CD4-positive, alpha-beta T cell treated with Interferon gamma for 1 hour (primary cell): ENCODE measurements at places on chromosomes 3 and 15.
A peak's percentile ranks its signal among the peaks of the same experiment; 100 is the strongest.

GRCh38 chr15:89649716-89650115 is 5.6 kb downstream of the KIF7 start:
- DNase-seq = no peak

GRCh38 chr15:36472672-36473071 is 106.8 kb upstream of the CDIN1 start:
- no peak for DNase-seq

DNA sequence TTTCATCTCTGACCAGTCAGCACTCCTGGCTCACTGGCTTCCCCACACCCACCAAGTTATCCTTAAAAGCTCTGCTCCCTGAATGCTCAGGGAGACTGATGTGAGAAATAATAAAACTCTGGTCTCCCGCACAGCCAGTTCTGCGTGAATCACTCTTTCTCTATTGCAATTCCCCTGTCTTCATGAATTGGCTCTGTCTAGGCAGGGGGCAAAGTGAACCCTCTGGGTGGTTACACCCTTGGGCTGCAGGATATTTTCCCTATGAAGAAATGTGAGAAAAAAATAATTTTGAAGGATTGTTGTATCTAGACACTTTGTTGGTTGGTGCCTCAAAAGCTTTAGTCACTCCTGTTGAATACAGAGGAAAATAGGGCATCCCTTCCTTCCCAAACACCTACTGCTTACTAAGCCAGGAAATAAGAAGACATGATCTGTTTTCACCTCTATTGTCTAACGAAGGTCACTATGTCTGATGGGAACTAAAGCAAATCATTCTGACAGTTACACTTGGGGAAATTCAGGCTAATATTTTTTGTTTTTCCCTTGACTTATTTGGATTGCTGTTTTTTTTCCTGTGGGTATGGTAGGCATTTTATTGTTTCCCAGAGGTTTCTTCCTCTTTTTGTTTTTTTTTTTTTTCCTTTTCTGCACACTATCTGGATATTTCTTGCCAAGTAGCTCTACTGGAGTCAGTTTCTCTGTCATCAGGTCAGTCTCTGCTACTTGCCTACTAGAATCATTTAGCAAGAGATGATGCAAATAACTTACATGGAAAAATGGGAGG is 15.3 kb upstream of the TNFSF10 start:
- DNase-seq = no peak

GRCh38 chr15:101689901-101690300 is 34.4 kb downstream of the TARS3 start:
- no peak for DNase-seq

GRCh38 chr3:146970236-146970635 is 365.1 kb upstream of the PLSCR5 start:
- DNase-seq = no peak

DNA sequence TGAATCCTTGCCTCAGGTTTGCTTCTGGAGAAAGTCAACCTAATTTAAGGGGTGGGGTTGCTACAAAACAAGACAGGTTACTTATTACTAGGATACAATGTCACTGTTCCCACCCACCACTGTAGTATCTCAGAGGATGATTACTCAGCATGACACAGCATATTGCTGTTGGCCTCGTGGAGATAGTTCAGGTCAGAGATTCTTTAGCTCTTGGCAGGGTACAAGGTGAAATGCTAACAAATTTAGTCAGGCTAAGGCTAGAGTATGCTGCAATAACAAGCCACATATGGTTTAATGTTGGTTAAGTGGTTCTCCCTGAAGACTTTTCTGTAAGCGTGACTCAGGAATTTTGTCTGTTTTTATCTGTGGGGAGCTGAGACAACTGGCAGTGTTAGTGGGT is 161.8 kb downstream of the EDEM1 start:
- DNase-seq = no peak

DNA sequence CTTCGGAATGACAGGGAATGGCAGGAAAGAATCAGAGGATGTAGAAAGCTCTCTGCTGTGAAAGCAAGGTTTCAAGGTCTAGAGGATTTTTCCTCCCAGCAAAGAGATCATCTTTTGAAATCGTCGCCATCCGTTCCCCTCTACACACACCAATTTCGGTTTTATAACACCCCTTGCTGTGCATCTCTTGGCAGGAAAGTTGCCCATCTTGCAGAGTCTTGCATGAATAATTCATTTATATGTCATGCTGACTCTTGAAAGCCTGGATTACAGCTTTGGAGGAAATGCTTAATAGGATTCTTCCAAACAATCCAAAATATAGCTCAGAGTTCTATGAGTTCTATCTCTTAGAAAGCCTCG is 262.7 kb downstream of the CHL1 start:
- DNase-seq = no peak

DNA sequence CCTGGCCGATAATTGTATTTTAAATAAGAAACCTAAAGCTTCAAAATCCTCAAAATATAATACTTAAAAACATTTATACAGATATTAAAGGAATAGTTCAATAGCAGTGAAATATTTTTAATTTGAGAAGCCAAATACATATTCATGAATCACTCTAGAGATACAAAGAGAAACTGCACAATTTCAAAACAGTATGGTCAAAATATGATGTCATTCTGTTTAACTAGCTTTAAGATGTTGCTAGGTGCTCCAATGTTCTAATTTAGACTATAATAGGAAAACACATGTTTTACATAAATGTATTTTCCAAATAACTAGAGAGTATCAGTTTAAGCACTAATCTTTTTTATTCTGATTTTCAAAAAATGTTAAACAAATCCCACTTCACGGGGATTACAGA is 10.3 kb upstream of the NRROS start:
- DNase-seq = no peak

DNA sequence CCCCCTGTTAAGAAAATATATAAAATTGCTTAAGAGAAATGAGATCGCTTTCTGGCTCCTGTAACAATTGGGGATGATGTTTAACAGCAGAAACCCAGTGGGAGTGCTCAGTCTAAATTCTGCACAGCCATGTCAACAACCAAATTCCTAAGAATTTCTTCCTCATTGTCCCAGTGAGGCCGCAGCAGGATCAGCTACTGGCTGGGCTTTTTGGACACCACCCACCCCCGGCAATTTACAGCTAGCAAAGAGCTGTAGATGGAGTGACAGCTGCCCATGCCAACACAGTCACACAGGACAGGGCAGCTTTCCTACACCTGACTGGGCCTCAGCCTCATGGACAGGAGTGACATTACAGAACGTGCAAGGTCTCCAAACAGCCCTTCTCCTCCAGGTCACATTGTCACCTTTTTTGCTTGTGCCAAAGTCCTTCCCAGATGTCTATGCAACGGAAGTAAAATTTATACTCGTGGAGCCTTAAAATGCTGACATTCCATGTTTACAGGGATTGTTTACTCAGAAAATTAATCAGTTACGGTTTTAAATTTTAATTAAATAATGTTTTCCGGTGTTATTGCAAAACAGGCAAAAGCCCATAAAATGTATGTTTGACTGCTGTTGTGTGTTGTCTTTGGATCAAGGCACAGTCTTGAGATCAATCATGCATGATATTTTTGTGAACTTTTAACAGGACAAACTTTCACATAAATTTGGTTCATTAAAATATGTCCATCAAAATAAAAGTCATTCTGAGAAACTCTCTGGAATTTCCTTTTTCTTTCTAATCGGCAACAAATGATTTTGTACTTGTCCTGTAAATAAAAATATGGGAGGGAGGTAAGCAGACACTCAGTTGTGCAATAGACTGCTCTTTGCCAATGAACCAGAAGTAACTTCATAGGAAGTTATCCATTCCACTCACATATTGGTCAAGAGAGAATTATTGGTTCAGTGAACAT is 943.2 kb downstream of the MCTP2 start:
- DNase-seq = no peak

DNA sequence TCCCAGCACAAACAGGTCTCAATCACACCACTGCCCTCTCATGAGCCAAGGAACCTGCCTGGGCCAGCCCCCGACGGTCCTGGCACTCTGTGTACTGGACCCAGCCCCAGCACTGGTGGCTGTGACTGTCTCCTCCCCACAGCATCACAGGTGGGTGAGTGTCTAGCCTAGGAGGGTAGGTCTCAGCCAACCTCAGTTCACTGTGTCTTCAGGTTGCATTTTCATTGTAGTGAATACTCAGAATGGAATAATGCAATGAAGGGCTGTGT is 163.4 kb upstream of the NSMCE3 start:
- no peak for DNase-seq

- DNase-seq = no peak
Measured at GRCh38 chr15:59801649-59802048, 112.5 kb upstream of the BNIP2 start.

- DNase-seq = no peak
Measured at GRCh38 chr3:57110798-57111197, 50.3 kb downstream of the SPATA12 start.

DNA sequence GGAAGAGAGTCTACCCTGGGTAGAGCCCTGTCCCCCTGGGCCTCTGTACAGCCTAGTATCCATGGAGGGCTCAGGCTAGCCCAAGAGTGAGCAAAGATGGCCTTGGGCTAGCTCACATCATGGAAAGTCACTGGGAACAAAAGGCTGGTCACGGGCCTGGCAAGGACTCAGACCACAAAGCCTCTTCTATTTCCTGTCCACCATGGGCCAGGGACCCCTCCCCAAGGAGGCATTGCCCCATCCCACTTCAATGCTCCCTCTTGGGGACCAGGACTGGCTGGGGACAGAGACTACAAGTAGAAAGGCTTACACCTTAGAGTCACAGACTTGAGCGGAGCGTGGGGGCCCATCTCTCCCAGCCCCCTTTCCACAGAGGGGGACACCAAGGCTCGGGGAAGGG is 16.9 kb downstream of the DUSP7 start:
- DNase-seq = no peak

- no peak for DNase-seq
Measured at GRCh38 chr15:35958021-35958420, 412.1 kb upstream of the DPH6 start.

DNA sequence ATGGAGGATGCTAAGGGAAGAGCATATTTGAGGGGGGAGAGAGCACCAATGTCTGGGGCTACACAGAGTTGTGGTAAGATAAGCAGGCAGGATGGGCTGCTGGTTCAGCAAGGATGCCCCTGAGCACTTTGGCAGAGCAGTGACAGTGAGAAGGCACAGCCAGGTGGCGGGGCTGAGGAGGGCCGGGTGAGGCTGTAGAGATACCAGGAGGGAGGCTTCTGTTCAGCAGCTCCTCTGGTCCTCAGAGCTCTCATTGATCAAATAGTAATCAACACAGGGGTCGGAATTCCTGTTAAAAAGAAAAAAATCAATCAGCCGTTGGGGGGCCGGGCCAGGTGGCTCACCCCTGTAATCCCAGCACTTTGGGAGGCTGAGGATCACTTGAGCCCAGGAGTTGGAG is 11.5 kb upstream of the XIRP1 start:
- no peak for DNase-seq

DNA sequence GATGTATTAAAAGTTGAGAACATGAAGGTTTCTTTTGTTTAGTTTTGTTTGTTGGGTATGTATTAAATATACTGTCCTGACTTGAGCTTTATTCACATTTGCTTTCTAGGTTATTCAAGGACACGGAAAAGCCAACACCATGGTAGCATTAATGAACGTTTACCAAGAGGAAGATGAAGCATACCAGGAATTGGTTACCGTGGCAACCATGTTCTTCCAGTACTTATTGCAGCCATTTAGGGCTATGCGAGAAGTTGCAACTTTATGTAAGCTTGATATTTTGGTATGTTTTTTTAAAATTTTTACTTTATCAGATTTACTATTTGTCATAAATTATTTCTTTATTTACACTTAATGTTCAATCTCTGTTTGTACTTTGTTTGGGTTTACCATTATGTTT is 3.6 kb downstream of the WHAMM start:
- no peak for DNase-seq

DNA sequence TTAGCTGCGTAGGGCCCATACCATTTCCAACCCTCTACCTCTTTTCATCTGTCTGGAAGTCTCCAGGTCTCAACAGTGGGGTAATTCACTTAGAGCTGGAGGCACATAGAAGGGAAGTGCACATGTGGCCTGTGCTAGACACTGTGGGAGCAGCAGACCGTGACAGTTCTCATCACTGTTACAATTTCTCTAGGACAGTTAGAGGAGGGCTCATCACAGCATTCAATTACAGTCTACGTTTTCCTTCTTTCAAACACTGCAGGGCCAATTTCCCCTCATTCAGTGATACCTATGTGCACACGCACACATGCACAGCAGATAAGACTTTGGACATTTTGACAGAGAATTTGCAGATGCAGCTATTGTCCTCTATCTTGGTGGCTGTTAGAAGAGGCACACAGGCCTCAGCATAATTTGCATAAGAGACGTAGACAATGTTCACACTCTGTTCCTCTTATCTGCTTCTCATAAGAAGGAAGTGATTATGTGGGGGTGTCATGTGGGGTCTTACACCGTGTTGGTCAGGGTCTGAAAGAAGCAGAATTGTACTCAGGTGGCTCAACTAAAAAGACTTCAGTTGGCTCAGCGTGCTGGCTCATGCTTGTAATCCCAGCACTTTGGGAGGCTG is 12.6 kb upstream of the HRG start:
- DNase-seq = peak; percentile 4

DNA sequence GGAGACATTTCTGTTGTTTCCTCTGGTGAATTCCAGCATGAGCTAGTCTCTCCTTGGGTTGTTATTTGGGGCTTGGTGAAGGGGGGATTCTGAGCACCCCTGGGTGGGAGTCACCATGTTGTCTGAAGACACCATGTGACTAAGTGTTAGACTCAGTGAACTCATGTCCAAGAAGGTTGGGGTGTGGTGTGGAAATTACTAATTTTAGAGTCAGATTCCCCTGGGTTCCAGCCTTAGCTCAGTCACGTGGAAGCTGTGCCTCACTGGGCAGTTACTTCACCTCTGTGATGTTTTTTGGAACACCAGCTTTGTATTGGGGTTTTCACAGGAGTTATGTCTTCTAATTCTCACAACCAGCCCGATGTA is 171.5 kb downstream of the RPLP1 start:
- no peak for DNase-seq

GRCh38 chr3:49327485-49327884 is 12.4 kb downstream of the USP4 start:
- DNase-seq = no peak

- no peak for DNase-seq
Measured at GRCh38 chr3:54563501-54564200, 364.2 kb downstream of the LRTM1 start.

- no peak for DNase-seq
Measured at GRCh38 chr15:57218826-57219576, 157.3 kb upstream of the CGNL1 start.

DNA sequence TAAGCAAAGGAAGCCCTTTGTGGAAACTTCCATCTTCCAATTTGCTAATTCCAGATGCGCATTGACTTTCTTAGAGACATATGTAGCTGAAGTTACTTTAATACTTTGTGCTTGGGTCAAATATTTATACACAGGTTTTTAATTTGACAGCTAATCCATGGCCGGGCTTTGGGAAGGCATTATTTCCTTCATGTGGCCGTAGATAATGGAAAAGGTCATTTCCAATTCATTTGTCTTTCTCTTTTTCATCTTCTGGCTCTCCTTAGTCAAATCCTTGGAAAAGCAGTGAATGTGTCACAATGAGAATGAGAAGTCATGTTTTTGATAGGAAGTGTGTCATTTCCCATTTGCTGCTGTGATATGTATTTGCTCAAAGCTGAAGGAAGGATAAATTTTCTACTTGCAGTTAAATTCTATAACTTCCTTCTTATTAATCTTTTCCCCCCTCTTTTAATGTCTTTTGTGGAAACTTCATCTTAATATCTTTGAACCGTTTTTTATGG is 323.3 kb downstream of the CLSTN2 start:
- DNase-seq = no peak

GRCh38 chr15:69669446-69669845 is 216.8 kb downstream of the RPLP1 start:
- no peak for DNase-seq
